ENCODE measurements at places on chromosomes 5 and 9. TPM values are rescaled to one million over a fixed set of nuclear protein-coding genes. Genes with fewer than 3 reads are reported as not detected.

GRCh38 chr5:6408627-6409446, 30.5 kb upstream of the MED10 start:
- H3K36me3 ChIP-seq, result no peaks in the 10 kb centered on the region
- H3K27ac ChIP-seq, result no peak overlapping the region
- H3K4me1 ChIP-seq, result no peaks in the 10 kb centered on the region
- no peak for DNase-seq
- no peaks in the 10 kb centered on the region for H3K27me3 ChIP-seq

DNA sequence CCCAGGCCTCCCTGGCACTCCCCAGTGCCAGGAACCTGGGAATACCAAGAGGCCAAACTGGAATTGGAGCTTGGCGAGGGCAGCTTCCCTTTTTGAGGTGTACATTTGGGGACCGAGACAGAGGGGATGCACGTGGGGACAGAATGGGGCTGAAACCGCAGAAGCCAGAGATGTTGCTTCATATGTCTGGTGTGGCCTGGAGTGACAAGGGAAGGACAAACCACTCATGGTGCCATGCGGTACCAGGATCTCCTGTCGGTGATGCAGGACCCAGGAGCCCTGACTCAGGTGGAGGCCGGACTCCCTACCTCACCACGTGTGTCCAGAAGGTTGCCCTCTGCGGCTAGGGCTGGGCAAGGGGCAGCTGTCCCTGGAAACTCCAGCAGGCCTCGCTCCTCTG, 4.0 kb upstream of the CSF2 start:
- no peaks in the 10 kb centered on the region for H3K36me3 ChIP-seq
- H3K4me1 ChIP-seq, result no peaks in the 10 kb centered on the region
- no peaks in the 10 kb centered on the region for H3K27me3 ChIP-seq
- H3K27ac ChIP-seq, result no peak overlapping the region
- DNase-seq, result no peak

GRCh38 chr5:127133071-127133470, 59.8 kb upstream of the C5orf63 start:
- H3K4me3 ChIP-seq, result no peak overlapping the region
- no peaks in the 10 kb centered on the region for H3K36me3 ChIP-seq
- no peaks in the 10 kb centered on the region for H3K4me1 ChIP-seq
- H3K27ac ChIP-seq, result no peak overlapping the region

DNA sequence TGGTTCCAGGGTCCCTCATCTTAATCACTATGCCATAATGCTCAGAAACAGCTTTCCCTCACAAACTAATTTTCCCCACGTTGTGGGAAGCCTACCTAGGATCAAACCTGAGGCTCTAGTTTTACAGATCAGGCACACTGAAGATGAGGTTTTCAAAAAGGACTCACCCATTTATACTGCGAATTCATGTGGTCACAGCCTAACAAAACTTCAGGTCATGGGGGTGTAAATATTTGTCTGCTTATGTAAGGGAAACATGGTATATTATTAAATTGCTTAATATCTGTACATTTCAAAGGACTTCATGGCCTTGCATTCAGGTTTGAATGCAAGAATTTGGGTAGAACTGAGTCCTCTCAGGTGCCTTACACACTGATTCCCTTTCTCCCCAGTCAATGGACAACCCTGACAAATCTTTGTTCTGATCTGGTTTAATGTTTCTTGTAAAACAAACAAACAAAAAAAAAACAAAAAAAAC, 12.1 kb downstream of the ZFAND5 start:
- no peak overlapping the region for H3K4me3 ChIP-seq
- peaks cover 38% of the 10 kb centered on the region for H3K36me3 ChIP-seq
- no peaks in the 10 kb centered on the region for H3K27me3 ChIP-seq
- peaks cover 3% of the 10 kb centered on the region for H3K4me1 ChIP-seq
- no peak overlapping the region for H3K27ac ChIP-seq
- DNase-seq, result no peak

Gene GZMA
- 19.7 TPM for total RNA-seq

All from thymus (tissue), 14 donors.